ENCODE measurements at places on chromosomes 4 and X. TPM values are rescaled to one million over a fixed set of nuclear protein-coding genes. Genes with fewer than 3 reads are reported as not detected.

Gene WNK3
- 0.40 TPM for total RNA-seq

Gene ASMT
- not detected for total RNA-seq

Gene RASSF6
- total RNA-seq: 45.0 TPM

Gene C4orf50
- 0.19 TPM for total RNA-seq

Gene PCDH11X
- 1.7 TPM for total RNA-seq

Gene SOX3
- total RNA-seq: not detected

Gene PARM1
- total RNA-seq: 15.8 TPM

Gene RAB33A
- total RNA-seq: 0.88 TPM

GRCh38 chrX:21440911-21441310, 66.7 kb downstream of the CNKSR2 start:
- no peak for DNase-seq

DNA sequence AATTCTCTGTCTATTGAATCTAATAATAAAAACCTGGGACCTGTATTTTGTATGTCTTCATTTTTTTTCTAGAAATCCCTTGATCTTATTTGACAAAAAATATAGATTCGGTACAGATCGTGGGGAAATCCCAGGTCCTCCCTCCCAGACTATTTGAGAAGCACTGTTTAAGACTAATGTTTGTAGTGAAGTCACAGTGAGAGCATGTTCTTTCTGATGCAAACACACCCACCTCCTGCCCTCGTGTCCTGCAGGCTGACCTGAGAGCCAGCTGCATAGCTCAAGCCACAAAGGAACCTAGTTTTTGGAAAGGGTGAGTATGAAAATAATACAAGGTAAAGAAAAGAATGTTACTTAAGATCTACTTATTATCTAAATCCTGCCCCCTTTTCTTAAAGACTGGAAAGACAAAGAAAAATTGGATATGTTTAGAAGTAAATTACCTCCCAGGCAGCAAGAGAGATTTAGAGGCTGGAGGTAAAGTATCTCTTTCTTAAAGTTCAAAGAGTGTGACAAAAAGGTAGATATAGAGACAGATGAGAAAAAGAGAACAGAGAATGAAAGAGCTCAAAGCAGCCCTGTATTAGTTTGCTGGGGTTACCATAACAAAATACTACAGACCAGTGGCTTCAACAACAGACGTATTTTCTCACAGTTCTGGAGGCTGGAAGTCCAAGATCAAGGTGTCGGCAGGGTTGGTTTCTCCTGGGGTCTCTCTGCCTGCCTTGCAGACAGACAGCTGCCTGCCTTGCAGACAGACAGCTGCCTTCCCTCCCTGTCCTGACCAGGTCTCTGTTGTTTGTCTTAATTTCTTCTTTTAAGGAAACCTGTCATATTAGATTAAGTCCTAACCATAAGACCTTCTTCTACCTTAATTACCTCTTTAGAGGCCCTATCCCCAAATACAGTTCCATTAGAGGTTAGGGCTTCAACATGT, 20.4 kb upstream of the DCTD start:
- no peak for DNase-seq

DNA sequence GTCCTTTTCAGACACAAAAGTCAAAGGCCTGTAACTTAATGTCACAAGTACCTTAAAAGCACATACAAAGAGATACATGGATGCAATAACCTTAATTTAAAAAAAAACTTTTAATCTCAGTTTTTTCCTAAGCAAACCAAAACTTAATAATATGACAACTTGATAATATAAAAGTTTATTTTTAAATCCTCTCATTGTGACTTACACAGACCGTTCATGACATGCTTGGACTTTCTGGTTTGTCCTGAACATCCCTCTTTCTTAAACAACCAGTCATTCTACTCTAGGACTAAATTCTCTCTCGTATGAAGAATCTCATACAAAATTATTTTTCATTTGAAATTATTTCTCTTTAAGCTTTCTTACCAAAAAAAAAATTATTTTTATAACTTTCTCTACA, 43.1 kb upstream of the CYP2U1 start:
- no peak for DNase-seq

DNA sequence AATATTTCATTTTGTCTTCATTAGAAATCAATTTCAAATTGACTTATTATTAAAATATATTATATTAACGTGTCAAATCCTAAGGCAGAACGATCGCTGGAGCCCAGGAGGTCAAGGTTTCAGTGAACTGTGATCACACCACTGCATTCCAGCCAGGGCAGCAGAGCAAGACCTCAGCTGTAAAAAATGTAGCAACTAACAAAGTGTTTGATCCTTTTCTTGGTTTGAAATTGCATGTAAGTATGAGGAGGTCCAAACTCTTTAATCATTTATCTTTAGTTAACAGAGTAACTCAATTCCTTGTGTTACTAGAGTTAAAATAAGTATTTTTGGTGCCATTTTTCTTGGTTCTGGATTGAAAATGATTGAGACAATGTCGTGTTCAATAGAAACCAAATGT, 1033.9 kb downstream of the NLGN4X start:
- no peak for DNase-seq

DNA sequence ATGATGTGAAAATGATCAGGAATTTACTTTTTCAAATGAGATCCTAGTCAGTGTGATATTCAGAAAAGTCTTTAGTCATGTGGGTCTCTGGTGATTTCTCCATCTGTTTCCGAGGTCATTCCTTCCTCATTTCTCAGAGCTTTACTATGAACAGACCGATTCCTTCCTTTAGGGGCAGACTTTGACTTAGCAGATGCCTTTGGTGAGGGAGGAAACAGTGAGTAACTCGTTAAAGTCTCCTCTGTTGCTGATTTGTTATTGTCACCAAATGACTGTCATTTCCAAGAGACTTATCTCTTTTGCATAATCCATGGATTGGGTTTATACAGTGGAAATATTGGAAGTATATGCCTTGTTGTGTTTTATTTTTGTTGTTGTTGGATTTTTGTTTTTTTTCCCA, 76.2 kb upstream of the CD99 start:
- no peak for DNase-seq

DNA sequence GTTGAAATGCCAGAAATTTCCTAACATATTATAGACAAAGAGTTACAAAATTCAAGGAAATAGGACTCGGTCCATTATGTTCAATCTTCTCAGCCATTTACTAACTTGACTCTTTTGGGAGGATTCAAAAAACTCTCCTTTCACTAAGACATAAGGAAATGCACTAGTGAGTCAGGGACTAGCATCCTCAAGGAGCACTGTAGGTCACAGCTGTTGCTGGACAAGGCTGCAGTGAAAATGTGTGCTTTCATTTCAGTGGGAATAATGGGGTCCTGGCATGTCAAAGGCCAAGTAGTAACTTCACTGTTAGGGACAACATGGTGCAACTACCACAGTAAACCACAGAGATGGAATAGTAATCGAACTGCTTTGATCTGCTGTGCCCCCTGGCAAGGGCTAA, 56.9 kb upstream of the ABCG2 start:
- no peak for DNase-seq
